ENCODE measurements at places on chromosomes 11 and 22. TPM values are rescaled to one million over a fixed set of nuclear protein-coding genes. Genes with fewer than 3 reads are reported as not detected.

DNA sequence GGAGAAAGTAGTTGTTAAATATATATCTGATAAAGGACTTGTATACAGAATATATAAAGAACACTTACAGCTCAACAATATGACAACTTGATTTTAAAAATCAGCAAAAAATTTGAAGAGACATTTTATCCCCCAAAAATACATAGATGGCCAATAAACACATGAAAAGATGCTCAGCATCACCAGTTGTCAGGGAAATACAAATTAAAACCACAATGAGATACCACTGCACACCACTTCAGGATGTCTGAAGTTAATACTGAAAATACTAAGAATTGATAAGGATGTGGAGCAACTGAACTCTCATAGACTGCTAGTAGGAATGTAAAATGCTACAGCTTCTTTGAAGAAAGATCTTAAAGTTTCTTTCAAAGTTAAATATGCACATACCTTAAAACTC lies 49.2 kb downstream of the KREMEN1 start:
- DNase-seq, result no peak

DNA sequence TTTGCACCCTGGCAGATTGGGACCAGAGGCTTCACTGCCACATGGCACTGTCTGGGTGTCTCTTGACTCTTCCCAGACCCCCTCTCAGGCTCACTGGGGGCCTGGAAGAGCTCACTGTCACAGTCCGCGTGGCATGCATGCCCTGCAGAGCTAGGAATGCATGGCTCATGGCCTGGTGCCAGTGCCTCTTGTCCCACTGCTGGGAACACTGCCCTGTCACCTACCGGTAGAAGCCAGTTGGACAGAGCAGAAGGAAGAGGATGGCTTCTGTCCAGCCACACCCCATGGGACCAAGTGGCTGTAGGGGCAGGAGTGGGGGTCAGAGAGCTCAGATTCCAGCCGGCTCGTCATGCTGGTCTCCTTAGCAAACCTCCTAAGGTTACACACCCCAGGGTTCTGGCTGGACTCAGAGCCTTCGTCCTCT lies 29.7 kb downstream of the MB start:
- no peak for DNase-seq

GRCh38 chr11:37812281-37812880 lies 1214.3 kb upstream of the RAG2 start:
- no peak for DNase-seq

- DNase-seq, result no peak
Observed at GRCh38 chr11:44319552-44320288, 9.8 kb upstream of the ALX4 start.

DNA sequence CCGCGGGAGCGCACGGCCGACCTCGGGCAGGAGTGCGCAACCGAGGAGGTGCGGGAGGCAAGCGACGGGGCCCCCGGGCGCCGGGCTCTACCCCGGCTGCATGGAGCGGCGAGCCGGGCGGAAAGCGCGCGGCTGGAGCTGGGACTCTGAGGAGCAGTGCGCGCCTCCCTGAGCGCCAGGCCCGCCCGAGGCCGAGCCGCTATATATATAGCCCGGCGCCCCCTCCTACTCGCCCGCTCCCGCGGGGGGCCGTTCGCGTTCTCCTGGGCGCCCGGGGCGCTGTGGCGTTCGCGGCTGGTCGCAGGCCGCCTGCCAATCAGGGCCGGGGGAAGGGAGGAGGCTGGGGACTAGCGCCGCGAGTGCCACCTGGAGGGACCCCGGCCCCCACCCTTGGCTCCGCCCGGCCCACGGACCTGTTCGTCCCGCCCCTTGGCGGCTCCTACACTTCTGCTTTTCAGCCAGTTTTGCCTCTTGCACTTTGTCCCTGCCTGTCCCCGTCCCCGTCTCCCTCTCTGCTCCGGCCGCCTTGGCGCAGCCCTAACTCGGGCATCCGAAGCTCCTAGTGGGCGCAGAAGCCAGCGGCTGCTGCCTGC lies at the start of gene FGF4:
Gene FGF4, minus strand, starts transcription at position 179 of the 593 bp plus-strand sequence. CDS start 257 bp downstream, outside the sequence.
- no peak for DNase-seq

DDIAS gene
- total RNA-seq, result 1.8 TPM

DNA sequence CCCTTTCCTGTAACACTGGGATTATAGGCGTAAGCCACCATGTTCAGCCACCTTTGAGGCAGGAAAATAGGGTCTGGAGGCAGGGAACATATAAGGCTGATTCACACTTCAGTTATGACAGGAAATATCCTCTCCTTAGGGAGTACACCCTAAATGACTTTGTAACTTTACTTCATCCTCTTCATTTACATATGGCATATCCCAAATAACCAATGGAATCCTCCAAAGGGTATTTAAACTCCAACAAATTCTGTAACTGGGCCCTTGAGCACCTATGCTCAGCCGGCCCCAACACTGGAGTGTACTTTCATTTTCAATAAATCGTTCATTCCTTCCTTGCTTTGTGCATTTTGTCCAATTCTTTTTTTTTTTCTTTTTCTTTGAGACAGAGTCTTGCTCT lies 1.6 kb upstream of the KAT5 start:
- no peak for DNase-seq

- DNase-seq, result no peak
Observed at GRCh38 chr22:43475549-43476076, 63.8 kb downstream of the MPPED1 start.
